NB4 (cell line): ENCODE measurements at places on chromosomes 4 and X.

GRCh38 chrX:40085714-40086113 is 12.0 kb downstream of the BCOR start:
- DNase-seq, result no peak

DNA sequence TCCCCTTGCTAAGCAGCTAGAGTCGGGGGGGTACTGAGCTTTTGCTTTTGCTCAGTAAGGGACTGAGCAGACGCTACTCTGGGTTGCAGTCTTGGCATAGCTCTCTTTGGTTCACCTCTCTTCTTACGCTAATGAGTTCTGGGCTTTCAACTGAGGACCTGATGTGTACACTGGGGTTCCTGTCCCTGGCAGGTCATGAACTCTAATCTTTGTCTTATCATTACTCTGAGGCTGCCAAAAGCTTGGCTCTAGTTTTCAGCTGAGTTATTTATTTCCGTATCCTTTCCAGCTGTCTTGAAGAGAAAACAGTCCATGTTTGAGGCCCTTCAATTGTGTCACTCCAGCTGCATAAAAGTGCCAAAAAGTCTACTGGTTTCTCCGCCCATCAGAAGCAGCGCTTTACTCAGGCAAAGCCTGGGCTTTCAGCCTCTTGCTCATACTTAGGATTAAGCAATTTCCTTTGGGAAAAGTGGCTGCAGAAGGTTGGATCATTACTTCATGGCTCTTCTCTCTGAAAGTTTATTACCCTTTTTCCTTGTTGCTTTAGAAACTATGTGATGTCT is 121.0 kb upstream of the STOX2 start:
- no peak for DNase-seq

DNA sequence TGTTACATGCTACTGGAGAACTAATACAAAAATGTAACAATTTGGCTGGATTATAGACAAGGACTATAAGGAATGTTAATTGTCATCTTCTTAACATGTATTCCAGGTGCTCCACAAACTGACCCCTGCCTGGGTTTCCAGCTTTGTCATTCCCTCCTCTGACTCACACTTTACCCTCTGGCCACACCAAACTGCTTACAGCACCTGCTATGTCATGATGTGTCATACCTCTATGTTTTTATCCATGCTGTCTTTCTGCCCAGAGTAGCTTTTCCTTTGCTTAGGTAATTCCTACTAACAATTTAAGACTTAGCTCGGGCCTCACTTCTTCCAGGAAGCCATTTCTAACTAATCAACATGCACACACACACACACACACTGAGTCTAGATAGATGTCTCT is 14.0 kb upstream of the SHROOM4 start:
- no peak for DNase-seq

DNA sequence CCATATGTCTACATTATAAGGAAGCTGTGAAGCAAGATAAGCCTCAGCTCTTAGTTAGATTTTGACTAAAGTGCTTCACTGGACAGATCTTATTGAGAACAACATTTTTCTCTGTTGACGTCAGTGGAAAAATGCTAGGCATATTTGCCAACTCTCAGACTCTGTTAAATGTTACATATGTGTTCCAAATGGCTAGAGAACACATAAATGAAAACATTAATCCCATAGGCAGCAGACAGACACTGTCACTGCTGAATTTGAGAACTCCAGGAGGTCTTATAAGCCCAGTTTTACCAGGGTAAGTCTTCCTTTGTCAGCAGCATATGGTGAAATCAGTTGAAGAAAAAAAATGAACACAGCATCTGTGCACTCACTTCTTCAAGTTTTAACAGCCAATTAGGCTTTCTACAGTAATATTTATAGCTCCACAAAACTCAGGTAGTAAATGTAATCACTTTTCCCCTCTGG is 186.9 kb downstream of the CAMK2D start:
- DNase-seq, result no peak

DNA sequence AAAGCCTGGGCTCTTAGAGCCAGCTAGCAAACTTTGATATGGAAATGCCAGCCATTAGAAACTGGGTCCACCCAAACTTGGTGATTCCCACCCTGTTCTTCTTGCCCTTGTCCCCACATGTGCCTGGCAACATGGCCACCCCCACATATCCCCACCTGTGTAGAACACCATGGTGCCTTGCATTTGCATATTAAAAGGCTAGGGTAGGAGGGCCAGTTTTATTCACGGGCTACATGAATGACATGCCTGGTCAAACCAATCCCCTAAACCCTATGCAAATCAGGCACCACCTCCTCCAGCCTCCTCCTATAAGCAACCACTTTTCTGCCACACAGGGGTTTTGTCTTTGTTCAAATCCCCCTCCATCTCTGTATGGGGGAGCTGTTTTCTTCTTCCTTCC is 104.9 kb downstream of the CLNK start:
- DNase-seq, result no peak

GRCh38 chrX:140501940-140502468 is 2.9 kb downstream of the SOX3 start:
- DNase-seq, result no peak

DNA sequence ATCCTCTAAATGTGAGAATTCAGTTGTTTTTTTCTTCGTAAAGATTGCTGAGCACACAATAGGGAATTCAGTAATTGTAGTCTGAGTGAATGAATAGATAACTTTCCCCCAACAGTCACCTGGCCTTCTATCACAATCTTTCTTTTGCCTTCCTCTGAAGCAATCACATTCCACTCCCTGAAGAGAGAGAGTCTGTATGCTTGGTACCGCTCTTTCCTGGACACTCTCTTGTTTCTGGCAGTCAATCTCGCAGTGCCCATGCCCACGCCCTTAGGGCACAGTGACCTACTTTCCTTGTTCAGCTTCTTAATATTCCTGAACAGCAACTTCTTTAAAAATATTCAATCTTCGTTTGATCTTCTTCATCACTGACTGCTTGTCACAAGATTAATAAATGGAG is 255.9 kb downstream of the ADAMTS3 start:
- no peak for DNase-seq

- no peak for DNase-seq
These were observed 51.5 kb downstream of the NPY1R start for GRCh38 chr4:163280703-163281519.

GRCh38 chr4:74793757-74794381 is 454 bp downstream of the BTC start:
- DNase-seq, result no peak

GRCh38 chrX:11341274-11342201 is 48.3 kb downstream of the AMELX start:
- peak; percentile 81 for DNase-seq

DNA sequence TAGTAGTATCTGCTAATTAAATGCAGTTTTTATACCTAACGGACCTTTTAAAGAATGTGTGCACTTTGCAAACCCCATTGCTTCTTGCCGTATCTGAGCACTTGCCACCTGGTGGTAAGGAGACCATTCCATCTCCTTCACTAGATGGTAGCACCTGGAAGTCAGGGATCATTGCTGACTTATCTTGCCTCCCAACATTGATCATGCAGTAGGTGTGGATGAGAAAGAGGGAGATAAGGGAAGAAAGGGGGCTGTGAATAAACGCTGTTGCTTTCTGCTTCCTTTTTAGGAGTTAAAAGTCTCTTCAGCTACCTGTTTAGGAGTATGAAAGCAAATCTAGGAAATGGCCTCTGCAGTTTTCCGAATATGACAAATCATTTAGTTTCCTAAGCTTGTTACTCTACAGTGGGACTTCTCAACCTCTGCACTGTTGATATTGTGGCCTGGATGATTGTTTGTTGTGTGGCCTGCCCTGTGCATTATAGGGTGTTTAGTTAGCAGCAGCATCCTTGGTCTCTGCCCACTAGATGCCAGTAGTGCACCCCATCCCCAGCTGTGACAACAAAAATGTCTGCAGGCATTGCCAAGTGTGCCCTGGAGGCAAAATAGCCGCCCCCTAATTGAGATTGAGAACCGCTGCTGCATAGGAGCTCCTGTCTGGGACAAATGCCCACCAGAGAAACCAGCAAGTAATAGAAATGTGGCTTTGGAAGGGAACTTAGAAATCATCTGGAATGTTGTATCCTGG is 38.8 kb downstream of the GAB1 start:
- peak; percentile 10 for DNase-seq

DNA sequence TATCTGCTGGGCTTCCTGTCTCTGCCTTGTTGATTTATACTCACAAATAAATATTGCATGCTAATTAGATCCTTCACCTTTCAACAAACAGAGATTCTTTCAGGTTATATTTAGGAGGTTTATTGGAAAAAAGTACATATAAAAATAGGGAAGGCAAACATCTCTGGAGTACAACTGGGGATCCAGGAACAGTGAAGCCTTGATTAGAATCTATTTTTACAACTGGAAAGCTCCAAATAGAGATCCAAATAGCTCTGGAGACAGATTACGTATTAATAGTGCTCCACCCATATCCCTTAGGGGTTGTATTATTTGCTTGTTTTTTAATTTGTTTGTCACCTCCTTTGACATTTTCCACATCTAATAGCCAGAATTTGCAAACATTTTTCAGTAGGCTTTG is 46.9 kb upstream of the MAP9 start:
- DNase-seq, result no peak

DNA sequence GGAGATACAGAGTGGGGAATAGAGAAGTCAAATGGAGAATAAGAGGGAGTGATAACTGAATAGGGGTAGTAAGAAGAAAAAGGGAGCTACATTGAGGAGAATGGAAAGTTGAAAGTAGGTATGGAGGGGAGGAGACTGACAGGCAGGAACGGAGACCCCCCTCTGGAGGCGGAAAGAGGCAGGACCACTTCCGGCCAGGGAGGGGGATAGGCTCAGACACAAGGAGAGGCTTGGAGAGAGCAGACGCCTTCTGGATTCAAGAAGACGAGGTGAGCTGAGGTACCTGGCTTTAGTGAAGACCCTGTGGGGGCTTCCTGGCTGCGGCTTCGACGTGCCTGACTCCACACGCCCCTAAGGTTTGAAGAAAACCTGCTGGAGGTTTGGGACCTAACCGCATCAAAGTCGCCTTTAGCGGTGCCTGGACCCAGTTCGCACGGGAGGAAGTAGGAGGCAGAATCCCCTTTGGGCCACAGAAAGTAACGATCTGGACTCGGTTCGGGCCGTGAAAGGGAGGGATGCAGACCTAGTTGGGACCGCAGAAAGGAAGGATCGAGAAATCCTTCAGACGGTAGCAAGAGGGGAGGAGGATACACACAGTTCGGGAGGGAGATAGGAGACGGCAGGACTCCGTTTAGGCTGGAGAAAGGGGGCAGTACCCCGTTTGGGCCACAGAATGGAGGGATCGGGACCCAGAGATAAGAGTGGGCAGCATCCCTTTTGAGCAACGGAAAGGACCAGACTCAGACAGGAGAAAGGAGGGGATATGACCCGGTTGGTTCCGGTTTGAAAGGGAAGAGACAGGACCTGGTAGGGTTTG is at the start of gene TRO:
TRO (plus strand) TSS at position 215 of the 817 bp plus-strand sequence. CDS start 1,423 bp downstream, outside the sequence.
- no peak for DNase-seq

DNA sequence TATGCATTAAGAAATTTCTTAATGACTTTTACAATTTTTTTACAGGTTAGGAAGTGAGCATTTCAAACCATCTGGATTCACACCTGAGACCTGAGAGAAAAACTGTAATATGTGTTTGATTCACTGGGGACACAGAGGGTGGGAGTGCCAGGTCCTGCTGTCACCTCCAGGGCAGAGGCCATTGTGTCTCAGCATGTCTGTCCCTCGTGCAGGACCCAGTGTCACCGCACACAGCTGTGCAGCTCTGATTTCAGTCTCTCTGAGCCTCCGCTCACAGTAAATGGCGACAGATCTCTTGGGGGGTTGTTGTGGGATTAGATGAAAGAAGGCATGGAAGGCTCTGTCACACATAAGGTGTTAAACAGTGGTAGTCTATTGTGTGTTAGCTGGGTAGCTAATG is 23.0 kb upstream of the CLDN24 start:
- DNase-seq, result no peak

- DNase-seq, result no peak
These were observed 1592.9 kb upstream of the TENM3 start for GRCh38 chr4:180650273-180650672.

- no peak for DNase-seq
These were observed 309.8 kb upstream of the GALNT7 start for GRCh38 chr4:172858731-172859230.

DNA sequence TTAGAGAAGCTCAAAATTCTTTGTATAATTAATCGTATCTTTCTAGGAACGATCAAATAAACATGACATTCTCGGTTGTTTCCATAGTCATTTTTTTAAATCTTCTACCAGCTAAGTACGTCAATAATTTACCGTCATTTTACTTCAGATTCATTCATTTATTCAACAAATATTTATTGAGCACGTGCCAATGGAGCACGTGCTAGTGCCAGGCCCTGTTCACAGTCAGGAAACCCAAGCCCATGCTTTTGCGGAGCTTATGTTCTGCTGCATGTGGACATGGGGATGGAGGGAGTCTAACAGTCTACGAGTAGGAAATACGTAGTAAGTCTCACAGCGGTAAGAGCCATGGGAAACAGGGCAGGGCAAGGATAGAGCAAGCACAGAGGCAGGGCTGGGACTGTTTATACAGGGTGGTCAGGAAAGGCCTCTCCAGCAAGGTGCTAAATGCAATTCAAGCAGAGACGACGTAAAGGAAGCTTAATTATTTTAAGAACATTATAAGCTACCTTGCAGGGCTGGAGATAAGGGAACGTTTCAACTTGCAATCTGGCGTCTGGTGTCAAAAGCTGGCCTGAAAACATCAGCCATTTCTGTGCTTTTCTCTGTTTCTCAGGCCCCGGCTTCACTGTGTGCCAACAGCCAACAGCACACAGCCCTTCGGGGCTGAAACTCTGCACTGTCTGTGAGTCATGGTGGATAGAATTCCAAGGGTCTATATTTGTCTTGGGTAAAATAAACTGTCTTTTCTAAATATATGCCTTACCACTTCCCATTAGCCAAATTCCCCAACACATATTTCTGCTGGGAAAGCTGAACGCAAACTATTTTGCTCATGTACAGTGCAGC is 517.1 kb upstream of the ZFP42 start:
- DNase-seq, result no peak

DNA sequence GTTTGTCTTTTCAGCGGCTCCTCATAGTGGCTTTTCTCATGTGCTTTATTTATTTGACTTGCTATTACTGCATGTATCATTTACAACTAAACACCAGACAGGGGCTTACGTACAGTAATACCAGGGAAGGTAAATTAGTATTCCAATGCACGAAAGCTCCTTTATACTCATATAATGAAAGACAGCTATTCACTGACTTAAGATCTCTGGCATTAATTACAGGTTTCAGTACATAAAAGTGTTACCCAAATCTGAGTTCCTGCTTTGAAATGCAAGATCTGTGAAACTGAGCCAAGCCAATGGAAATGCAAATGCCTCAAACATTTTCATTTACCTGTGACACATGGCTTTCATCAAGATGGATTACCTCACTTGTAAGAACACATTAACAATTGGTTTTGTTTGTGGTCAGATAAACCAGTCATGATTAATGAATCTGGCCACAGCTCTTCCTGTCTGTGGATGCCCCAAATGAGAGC is 107.2 kb downstream of the ANAPC4 start:
- DNase-seq, result no peak

- DNase-seq, result no peak
These were observed 69.8 kb upstream of the BMP2K start for GRCh38 chr4:78706302-78706701.
